ENCODE measurements at places on chromosomes 1 and 21. TPM values are rescaled to one million over a fixed set of nuclear protein-coding genes. Genes with fewer than 3 reads are reported as not detected.
A peak's percentile ranks its signal among the peaks of the same experiment; 100 is the strongest.

DNA sequence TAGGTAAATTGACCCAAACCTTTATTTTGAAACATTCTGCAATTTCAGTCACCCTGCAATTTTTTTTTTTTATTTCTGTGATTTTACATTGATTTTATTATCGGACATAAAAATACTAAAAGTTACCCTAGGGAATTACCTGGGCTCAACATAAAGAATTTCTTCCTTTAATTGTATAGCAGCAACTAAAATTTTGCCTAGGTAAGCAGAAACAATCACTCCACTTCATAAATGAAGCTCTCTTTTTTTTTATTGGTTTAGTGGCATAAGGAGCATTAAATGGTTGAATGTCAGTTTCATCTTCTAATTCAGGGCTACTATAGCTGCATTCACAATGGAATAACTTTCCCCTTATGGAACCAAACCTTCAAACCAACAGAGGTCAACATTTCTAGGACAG, 15.3 kb upstream of the OR2M4 start:
- no peak for ATAC-seq

The APCS gene
- not detected for total RNA-seq

DNA sequence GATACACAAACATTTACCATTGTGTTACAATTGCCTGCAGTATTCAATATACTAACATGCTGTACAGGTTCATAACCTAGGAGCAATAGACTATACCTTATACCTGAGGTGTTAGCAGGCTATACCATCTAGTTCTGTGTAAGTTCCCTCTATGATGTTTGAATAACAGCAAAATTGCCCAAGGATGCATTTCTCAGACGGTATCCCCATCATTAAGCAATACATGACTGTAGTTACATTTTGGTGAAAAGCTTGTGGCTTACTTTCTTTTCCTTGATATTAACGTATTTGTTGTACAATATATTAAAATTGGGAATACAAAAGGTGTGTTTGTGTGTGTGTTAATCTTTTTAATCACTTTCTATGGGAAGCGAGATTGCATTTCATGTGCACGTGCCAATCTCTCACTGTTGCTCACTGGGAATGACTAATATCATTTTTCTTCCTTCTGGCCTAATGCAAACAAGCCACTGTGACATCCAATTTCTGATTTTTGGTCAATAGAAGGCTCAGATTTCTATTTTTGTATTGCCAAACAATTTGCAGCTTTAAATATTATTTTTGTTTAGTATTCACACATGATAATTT, 36.7 kb upstream of the WLS start:
- no peak for ATAC-seq

DNA sequence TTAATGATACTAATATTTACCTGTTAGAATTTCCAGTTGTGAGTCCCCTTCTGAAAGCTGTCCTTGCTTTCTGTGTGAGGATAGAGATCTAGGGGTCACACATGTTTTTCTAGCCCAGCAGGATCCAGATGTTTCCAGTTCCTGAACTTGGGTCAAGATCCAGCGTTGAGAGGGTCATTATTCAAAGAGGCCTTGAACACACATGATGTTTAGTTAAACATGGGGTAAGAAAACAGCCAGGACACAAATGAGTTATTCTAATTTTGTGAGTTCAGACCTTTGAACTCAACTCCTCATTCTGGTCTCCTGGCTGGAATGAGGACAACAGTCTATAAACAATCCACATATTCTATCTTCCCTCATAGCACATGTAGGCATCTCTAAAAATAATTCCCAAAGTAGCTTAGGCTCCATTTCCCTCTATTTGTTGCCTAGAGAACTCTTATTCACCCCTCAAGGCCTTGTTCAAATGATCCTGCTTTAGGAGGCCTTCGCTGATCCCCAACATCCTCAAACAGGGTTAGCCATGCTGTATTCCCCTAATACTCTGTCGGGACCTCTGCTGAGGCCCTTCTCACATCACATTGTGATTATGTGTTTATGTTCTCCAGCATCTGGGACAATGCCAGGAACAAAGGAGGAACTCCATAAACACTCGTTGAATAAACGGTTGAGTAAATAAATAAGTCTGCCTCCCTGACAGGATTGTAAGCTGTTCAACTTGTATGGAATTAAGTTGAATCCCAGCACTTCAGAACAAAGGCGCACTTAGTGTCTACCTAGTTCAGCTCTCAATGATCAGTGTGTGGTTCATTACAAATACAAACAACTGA, 15.0 kb upstream of the KCNN3 start:
- ATAC-seq: no peak

- ATAC-seq: no peak
Observed at GRCh38 chr21:37259426-37259825, 7.7 kb downstream of the VPS26C start.

- ATAC-seq: no peak
Observed at GRCh38 chr1:106038260-106038659, 1018.2 kb upstream of the PRMT6 start.

The ATP6V1G3 gene
- total RNA-seq: not detected

The TMEM82 gene
- not detected for total RNA-seq

- peak; percentile 100 for ATAC-seq
Observed at GRCh38 chr1:7401814-7402547, 369.1 kb upstream of the VAMP3 start.

The KRTAP19-3 gene
- total RNA-seq: not detected

The HIVEP3 gene
- total RNA-seq: 5.6 TPM

DNA sequence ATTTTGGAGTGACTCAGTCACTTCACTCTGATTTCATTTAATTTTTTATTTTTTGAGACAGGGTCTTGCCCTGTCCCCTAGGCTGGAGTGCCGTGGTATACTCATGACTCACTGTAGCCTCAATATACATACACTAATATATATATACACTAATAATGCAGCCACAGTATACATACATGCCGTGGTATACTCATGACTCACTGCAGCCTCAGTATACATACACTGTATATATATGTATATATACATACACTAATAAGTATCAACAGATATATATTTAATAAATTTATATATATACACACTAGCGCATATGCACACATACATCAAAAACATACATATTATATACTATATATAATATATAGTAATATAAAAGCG, 149.2 kb downstream of the NCAM2 start:
- ATAC-seq: no peak

DNA sequence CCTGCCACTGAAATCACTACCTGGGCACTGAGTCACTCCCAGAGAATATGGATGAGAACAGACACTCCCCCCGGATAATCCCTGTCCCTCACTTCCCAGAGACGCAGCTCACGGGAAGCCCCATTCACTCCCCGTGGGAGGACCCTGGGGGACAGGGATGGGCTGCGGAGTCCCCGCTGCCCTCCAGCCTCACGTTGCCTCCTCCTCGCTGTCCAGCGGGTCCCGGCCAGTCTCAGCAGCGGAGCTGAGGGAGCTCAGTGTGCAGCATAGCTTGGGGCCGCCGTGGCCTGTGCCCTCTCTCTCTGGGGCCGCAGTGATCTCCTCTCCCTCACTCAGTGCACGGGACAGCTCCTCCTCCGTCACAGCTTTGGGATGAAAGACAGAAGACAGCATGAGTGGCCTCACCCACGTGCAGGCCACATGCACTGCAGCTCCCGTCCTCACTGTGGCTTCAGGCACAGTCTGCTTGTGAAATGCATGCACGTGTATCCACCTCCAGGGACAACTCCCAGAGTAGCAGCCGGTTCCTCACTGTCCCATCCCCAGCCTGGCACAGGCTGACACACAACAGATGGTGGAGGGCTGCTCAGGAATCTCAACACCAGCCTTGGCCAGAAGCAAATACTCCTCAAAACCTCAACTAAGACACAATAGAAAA, 7.4 kb downstream of the CFAP410 start:
- ATAC-seq: peak; percentile 79

DNA sequence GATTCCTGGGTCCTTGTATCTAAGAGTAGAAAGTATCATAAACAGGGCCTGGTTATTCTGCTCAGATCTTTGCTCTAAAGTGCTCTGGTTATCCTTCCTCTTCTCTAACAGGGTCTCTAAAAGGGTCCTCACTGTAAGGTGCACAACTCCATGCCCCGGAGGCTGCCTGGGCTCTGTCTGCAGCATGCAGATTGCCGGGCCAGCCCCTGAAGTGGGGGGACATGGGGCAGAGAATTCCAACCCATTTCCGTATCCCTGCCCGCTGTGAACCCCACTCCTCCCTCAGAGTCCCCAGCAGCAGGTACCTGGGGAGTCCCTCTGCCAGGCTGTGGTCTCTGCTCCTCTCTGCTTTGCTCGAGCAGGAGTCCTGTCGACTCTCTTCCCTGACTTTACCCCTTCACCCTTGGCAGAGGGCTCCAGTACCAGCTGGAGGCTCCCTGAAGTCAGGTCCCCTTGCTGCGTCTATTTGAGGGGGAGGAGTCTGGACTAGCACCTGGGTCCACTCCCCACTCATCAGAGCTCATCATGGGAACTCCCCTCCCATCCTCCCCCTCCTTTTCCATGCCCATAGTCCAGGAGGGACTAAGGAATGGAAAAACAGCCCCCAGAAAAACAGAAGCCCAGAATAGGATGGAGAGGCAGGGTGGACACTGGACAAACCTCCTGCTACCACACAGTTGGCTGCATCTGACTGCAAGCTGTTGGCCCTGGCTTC, 12.1 kb downstream of the BLACAT1 start:
- ATAC-seq: no peak

GRCh38 chr1:180515364-180515763, 13.0 kb upstream of the ACBD6 start:
- peak; percentile 13 for ATAC-seq

DNA sequence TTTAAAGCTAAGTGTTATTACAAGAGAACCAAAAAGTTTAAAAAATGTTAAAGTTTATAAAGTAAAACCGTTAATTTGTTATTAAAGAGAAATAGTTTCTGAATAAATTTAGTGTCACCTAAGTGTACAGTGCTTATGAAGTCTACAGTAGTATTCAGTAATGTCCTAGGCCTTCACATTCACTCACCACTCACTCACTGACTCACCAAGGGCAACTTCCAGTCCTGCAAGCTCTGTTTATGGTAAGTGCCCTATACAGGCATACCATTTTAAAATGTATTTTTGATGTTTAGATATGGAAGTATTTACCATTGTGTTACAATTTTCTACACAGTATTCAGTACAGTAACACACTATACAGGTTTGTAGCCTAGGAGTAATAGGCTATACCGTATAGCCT, 60.1 kb upstream of the GCLM start:
- ATAC-seq: no peak

DNA sequence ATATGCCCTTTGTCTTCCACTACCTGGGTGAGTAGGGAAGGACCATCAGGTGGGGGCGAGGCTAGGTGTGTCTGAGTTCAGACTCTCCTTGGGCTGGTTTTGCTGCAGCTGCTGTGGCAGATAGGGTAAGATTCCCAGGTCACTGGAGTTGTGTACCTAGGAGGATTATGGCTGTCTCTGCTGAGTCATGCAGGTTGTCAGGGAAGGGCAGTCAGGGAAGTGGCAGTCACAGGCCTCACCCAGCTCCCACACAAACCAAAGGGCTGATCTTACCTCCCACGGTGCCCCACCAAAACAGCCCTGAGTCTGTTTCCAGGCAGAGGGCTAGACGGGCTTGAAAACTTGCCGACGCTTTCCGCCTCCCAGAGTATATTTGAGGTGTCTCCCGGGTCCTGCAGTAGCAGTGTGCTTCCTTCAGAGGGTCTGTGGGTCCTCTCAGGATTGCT, 201.6 kb upstream of the PLXNA2 start:
- ATAC-seq: no peak

- ATAC-seq: no peak
Observed at GRCh38 chr1:6471086-6471969, 5.4 kb upstream of the TNFRSF25 start.

GRCh38 chr1:40247655-40248054, at the start of gene TMCO2:
TSS of gene TMCO2 (plus strand) at chr1:40247937. CDS start at chr1:40247994, 57 bp downstream.
- no peak for ATAC-seq

The SYCP1 gene
- total RNA-seq: not detected

The IL20 gene
- not detected for total RNA-seq

GRCh38 chr1:240878631-240879030, 266.7 kb upstream of the GREM2 start:
- ATAC-seq: no peak

The IL12RB2 gene
- total RNA-seq: 0.36 TPM

The CDC7 gene
- total RNA-seq: 7.3 TPM

DNA sequence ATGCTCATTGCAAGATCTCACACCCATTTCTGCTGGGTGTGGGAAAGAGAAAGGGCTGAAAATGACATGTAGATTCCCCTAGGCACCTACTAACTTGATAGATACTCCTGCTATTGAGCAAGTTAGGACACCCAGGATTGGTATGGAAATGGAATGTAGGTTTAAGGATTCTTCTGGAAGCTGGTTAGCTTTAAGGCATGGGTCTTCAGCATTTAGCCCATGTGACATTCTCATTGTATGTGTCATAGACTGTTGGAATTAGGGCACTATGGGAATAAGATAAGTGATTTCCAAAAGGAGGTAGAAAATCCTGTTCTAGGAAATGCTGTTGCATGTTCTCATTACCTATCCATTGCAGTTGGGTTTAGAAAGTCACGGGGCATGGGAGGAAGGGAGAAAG, 76.2 kb downstream of the DISC1 start:
- no peak for ATAC-seq

DNA sequence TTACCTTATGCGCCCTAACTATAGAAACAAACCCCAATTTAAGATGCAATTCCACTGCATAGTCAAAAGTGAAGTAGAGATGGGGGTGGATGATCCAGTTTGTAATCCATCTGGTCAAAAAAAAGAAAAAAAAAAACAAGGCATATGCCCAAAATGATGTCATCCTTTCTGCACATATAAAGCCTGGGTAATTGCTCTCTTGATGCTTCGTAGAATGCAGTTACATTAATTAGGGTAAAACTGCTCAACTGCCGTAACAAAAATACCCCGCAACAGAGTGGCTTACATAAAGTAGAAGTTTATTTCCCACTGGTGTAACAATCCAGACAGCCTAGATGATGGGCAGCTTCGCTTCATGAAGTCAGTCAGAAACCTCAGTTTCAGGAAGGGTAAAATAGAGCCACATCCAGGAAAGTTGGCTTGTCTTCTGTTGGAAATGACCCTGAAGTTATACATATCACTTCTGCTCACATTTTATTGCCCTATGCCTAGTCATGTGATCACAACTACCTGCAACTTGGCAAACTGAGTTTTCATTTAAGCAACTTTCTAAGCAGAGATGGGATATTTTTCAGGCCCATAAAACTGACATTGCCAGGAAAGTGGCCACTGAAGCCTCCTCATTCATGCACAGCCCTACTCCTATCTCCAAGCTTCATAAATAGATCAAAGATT, 221.7 kb downstream of the C1orf94 start:
- ATAC-seq: no peak

GRCh38 chr1:33410091-33410701, 20.7 kb downstream of the PHC2 start:
- peak; percentile 98 for ATAC-seq

- ATAC-seq: no peak
Observed at GRCh38 chr1:8845104-8846097, 28.0 kb upstream of the RERE start.

The DNAJC28 gene
- 1.9 TPM for total RNA-seq

GRCh38 chr1:114270282-114270681, 116.6 kb upstream of the SYT6 start:
- no peak for ATAC-seq

GRCh38 chr1:41377397-41377796, 16.2 kb downstream of the FOXO6 start:
- no peak for ATAC-seq
